ENCODE measurements at places on chromosomes 12 and 14. TPM values are rescaled to one million over a fixed set of nuclear protein-coding genes. Genes with fewer than 3 reads are reported as not detected.

DNA sequence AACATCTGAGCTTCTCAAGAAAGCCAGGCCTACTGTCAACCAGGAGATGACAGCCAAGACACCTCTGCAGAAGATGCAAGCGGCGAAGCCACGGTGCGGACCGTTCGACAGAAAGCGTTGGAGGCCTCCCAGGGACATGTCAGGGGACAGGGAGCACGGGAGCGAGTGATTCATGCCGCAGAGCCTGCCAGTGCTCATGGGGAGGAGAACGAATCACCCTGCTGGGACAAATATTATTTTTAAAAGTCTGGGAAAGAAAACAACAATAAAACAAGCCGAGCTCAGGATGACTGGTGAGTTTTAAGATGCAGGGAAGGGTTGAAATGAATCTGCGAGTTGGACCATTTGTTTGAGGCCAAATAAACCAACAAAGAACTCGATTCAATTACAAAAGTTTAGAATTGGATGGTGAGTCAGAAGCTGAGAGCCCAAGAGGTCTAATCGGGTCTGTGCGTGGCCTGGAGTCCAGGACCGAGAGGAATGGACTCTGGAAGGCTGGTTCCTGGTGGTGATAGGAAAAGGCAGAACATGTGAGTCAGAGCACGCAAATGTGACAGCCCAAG lies 91.0 kb downstream of the RBM19 start:
- DNase-seq, result no peak

DNA sequence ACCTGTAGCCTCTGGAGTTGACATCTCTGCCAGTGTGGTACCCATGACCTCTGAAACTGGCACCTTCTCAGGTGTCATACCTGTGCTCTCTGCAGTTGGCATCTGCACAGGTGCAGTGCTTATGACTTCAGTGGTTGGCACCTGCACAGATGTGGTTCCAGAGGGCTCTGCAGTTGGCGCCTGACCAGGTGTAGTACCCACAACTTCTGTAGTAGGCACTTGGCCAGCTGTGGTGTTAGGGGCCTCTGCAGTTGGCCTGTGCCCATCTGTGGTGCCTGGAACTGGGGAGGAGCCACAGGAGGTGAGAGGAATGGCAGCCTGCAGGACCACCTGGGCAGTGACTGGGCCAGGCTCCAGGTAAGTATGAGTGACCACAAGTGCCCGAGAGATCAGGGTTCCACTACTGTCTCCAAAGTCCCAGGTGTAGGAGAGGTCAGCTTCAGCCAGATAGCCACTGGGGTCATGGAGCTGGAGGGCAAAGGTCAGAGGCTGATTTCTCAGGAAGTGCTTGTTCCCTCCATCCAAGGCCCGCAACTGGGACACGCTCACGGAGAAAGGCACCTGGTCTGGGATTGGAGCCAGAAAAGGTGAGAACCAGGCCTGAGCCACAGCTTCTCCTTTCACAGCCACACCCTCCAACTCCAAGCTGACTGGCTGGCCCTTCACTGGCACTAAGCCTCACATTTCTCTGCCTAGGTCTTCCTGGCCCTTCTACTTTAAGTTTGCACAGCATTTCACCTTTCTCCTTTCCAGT lies 8.6 kb downstream of the PMEL start:
- no peak for DNase-seq

DNA sequence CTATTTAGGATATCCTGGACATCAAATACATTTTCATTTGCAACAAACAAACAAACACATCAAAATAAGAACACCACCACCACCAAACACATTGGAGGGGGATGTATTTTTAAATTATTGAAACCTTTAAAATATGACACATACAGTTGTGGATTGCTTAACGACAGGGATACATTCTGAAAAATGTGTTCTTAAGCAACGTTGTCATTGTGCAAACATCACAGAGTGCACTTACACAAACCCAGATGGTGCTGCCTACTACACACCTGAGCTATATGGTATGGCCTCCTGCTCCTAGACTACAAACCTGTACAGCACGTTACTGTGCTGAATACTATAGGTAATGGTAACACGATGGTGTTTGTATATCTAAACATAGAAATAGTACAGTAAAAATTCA lies 19.4 kb downstream of the PYGL start:
- no peak for DNase-seq

The KLRC2 gene
- not detected for total RNA-seq

The DUSP16 gene
- total RNA-seq, result 30.1 TPM

The SRRM4 gene
- total RNA-seq, result 0.31 TPM
